H1 (cell line): ENCODE measurements at places on chromosomes 13 and 19. TPM values are rescaled to one million over a fixed set of nuclear protein-coding genes. Genes with fewer than 3 reads are reported as not detected.

- no peaks in the 10 kb centered on the region for H3K27me3 ChIP-seq
- H3K4me3 ChIP-seq = peak overlapping the region; percentile 94
- peak; percentile 97 for DNase-seq
Measured at GRCh38 chr19:53942001-53942786, 20.5 kb upstream of the CACNG8 start.

ZNF730 gene
- 5.2 and 7.0 TPM in 2 replicates for polyA plus RNA-seq

DNA sequence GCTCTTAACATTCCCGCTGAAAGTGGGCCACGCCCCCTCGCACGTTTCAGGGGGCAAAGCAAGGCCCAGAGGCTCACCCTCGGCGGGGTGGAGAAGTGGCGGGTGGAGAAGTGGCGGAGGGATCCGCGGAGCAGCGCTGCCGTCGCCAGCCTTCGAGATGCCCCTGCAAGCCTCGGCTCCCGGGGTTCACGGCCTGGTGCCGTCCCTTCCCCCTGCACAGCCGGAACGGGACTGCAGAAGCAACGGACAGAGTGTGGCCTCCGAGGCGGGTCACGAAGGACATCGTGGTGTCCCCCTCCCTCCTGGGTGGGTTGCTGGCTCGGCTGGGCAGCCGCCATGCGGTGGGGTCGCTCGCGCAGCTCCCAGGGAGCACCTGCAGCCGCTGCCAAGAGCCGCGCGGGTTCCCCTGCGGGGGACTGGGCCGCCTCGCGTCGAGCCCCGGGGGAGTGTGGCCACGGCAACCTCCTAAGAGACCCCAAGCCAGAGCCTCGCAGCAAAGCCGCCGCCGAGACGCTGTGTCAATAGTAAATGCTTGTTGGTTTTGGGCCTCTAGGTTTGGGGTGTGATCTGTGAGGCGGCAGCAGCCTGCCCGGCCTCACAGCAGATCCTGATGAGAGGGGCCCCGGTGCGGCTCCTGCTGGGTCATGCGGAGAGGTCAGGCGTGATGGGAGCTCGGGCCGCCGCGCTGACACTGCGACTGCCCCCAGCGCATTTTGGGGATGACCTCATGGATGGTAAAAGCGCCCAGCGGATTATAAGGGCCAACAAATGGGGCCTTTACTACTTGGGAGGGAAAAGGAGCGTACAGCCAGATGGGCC, 5.5 kb downstream of the TPGS1 start:
- peaks cover 3% of the 10 kb centered on the region; the same call in 1 of the 2 replicates for H3K36me3 ChIP-seq
- DNase-seq = peak; percentile 59
- H3K27me3 ChIP-seq = no peaks in the 10 kb centered on the region
- H3K4me3 ChIP-seq = no peak overlapping the region
- H3K27ac ChIP-seq = no peak overlapping the region

- no peaks in the 10 kb centered on the region for H3K36me3 ChIP-seq
- no peaks in the 10 kb centered on the region for H3K27me3 ChIP-seq
- no peaks in the 10 kb centered on the region for H3K4me1 ChIP-seq
- no peak for DNase-seq
Measured at GRCh38 chr19:6790194-6791128, 18.0 kb downstream of the VAV1 start.

- H3K36me3 ChIP-seq = no peaks in the 10 kb centered on the region
- no peak overlapping the region for H3K27ac ChIP-seq
- no peak for DNase-seq
- no peaks in the 10 kb centered on the region for H3K27me3 ChIP-seq
- no peak overlapping the region for H3K4me3 ChIP-seq
Measured at GRCh38 chr13:39586958-39587605, 15.9 kb downstream of the LHFPL6 start.
